ENCODE measurements at places on chromosomes 5 and 9. TPM values are rescaled to one million over a fixed set of nuclear protein-coding genes. Genes with fewer than 3 reads are reported as not detected.

DNA sequence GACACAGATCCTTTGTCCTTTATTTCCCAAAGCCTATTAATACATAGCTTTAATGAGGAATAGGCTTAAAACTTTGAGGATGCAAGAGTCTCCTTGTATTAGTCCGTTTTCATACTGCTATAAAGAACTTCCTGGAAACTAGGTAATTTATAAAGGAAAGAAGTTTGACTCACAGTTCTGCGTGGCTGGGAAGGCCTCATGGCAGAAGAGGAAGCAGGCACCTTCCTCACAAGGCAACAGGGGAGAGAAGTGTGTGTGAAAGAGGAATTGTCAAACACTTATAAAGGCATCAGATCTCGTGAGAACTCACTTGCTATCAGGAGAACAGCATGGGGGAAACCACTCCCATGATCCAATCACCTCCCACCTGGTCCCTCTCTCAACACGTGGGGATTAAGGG is 5.4 kb upstream of the CLK4 start:
- no peak for DNase-seq

ZSWIM6 gene
- total RNA-seq = 13.3 TPM

SPATA31C1 gene
- not detected for total RNA-seq

- no peak for DNase-seq
Observed at GRCh38 chr5:52531105-52531504, 256.6 kb upstream of the ITGA1 start.

DNA sequence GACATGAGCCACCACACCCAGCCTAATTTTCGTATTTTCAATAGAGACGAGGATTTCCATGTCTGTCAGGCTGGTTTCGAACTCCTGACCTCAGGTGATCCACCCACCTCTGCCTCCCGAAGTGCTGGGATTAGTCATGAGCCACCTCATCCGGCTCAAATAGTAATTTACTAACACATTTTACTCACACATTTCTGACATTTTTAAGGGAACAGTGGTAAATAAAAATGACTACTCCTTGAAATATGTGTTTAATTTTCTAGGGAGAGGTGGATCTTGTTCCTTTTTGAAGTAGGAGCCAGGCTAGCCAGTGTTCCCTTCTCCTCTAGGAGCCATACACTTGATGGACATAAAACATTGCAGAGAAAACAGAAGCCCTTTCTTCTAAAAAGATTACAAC is 55.2 kb upstream of the ERBIN start:
- no peak for DNase-seq

CWC27 gene
- 16.4 TPM for total RNA-seq

MEIKIN gene
- not detected for total RNA-seq

SAXO1 gene
- total RNA-seq = not detected

DNA sequence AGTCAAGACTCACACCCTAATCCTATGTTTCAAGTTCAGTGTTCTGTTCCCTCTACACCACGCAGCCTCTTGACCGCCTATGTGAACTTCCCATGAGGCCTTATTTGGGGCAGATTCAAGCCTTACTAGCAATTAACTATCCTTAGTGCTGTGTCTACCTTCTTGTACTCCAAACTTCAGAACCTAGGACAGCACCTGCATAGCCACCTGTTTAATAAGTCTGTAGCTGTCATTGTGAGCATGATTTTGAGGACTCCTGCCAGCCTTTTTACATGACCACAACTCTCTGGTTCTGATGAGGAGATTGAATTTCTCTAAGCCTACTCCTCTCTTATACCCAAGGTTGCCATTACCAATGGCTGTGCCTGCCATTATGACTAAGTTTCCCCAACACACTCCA is 50.8 kb upstream of the PCSK1 start:
- DNase-seq = no peak

- peak; percentile 50 for DNase-seq
Observed at GRCh38 chr9:131697908-131698617, 41.8 kb downstream of the RAPGEF1 start.

DNA sequence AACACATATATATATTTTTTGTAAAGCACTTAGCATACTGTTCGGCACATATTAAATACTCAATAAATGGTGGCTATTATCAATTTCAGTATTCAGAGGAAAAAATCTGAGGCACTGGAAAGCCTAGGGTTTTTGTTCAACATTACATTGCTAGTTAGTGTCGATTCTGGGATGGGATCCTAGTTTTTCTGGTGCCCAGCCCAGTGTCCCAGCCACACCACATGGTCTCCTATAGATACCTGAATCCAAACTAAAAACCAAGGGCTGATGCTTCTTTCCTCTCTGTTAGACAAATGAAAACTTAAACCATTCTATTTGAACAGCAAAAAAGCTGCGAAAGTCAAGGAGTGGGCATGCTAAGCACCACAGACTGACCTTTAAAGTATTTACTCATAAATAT is 810.7 kb upstream of the DMAC1 start:
- DNase-seq = no peak

SPINK6 gene
- not detected for total RNA-seq

- DNase-seq = no peak
Observed at GRCh38 chr5:58860680-58861079, 277.8 kb downstream of the RAB3C start.
